Esophagus muscularis mucosa (tissue), 4 donors: ENCODE measurements at places on chromosomes 7 and 10. TPM values are rescaled to one million over a fixed set of nuclear protein-coding genes. Genes with fewer than 3 reads are reported as not detected.

ASB4 gene
- under 0.01 TPM for total RNA-seq

KCTD7 gene
- 17.0 TPM for total RNA-seq

PLXDC2 gene
- total RNA-seq, result 38.3 TPM

BCAP29 gene
- 89.8 TPM for total RNA-seq

DNA sequence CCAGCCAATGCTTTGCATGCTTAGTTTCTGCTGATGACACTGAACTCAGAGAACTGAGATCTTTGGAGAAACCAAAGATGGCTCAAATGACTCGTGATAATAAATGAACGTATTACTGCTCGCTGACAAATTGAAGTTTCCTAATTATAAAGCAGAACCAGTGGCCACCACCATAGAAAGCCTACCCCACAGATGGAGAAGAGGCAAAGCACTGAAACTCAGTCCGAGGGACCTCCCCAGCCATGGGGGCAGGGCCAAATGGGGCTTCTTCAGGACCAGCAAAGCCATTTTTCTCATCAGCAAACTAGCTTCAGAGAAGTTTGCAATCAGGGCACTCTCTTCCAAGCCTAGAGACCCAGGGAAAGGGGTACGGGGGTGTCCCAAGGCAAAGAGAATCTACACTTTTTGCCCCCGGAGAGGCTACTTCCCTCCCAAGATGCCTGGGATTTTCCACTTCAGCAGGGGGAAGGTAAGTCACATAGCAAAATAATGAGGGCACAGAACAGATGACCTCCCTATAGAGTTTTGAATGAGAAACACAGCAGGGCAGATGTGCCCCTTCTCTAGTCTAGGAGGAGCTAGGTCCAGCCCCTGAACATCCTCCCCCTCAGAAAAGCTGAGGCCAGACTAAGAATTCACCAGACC is 4.3 kb upstream of the IL6 start:
- no peak for DNase-seq

GRCh38 chr10:5565205-5565545 is 40.4 kb downstream of the CALML3 start:
- no peak for DNase-seq

DNA sequence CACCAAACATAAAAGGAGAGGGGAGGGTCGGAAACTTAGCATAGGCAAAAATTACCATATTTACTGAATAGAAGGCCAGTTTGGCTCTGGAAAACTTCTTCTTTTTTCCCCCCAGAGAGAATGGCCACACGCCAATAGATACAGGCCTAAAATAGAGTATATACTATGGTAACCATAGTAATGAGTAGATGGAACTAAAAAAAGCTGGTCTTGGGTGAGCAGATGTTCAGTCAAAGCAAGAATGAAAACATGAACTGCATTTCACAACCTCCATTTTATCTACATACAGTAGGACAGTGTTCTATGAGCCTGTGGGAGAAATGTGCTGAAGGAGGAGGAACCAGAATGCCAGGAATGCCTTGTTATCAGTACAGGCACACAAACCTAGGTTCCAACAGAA is 141.7 kb upstream of the SEMA3A start:
- no peak for DNase-seq

DNA sequence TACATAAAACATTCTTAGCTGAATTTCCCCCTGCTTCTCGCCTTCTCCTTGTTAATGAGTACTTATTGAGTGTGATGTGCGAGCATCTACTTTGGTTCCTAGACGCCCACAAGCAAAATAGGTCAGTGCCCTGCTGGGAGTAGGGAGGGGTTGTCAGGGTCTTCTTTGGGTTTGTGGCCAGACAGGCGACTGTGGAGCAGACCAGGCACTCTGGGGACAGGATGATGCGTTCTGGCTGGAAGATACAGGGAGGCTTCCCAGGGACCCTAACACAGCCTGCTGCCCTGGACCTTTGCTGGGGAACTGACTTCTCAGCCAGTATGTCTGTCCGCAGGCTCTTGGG is 227.2 kb downstream of the CUX1 start:
- no peak for DNase-seq

- DNase-seq, result no peak
These were observed 158.5 kb upstream of the YAE1 start for GRCh38 chr7:39407723-39408122.

DNA sequence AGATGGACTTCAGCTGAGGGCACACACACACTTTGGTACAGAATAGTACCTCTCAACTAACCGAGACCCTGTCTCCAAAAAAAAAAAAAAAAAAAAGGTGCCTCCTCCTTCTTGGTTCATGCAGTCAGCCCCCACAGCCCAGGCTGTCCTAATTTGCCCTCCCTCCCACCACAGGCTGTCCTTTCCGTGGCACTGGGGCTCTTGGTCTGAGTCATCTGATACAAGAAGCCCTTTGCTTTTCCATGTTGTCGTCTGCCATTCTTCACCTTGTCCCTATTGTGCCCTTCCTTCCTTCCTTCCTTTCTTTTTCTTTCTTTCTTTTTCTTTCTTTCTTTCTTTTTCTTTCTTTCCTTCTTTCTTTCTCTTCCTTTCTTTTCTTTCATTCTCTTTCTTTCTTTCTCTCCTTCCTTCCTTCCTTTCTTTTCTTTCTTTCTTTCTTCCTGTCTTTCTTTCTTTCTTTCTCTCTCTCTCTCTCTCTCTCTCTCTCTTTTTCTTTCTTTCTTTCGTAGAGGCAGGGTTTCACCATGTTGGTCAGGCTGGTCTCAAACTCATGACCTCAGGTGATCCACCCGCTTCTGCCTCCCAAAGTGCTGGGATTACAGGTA is 96.0 kb upstream of the IKZF1 start:
- peak; percentile 82 for DNase-seq

DNA sequence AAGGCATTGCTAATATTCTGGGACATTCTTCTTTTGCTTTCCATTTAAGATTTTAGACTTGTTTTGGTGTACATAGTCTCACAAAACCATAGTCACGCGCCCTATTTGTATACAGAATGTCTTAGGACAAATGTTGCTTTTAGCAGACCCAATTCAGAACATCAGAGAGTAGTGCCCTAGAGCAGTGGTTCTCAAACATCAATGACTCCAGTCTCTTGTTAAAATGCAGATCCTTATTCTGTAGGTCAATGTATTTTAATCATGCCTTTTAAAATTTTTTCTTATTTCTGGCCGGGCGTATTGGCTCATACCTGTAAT is 127.4 kb upstream of the EFCAB10 start:
- no peak for DNase-seq

DNA sequence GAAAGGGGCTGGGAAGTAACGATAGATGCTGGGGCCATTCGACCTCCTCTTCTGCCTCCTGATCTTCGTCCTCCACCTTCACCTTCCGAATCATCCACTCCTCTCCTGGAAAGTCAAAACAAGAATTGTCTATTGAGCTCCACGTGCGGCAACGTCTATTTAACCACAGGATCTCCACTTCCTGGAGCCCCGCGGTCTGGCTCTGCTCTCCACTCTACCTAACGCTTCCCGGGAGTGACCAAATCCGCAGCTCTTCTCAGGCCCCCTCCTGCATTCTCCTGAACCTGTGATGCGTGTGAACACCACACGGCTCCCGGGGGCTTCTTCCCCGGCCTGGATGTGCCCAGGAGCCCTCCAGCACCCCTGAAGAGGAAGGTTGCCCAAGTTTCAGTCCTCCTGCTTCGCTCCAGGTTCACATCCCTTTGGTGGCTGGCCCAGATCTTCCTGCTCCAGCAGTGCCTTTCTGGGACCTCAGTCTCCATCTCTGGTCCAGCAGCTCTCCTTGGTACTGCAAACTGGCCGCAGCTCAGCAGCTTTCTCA is 7.2 kb downstream of the ZNF467 start:
- DNase-seq, result no peak

- no peak for DNase-seq
These were observed 99.4 kb upstream of the TMEM106B start for GRCh38 chr7:12111422-12112405.

DNA sequence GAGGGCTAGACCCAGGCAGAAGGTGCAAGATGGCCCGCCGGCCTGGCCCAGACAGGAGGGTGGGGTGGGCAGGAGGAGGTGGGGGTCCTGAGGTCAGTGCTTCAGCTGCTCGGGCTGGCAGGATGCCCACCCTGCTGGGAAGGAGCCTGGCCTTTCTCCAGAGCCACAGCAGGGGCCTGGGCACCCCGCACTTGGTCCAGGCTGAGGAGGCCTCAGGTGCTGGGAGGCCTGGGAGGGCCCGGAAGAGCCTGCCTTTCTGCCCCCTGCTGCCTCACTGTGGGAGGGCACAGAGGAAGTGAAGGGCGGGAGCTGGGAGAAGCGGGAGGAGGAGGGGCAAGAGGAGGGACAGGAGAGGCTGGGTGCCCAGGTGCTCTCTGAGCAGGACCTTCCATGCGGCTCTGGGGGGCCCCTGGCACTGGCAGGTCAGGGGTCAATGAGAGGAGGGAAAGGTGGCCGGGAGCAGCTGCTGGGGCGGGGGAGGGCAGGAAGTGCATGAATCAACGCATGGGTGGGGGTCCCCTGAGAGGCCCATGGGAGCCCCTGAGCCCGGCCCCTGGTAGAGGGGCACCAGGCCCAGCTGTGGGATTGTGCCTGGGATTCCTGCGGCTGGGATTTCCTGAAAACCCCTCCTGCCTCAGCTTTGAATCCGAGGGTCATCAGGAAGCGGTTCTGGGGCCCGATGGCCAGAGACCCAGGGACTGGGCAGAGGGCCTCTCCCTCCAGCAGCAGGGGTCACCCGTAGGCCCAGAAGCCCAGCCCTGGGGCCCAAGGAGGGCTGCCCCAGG is 49.9 kb downstream of the PWWP2B start:
- no peak for DNase-seq
